Islet precursor cell (in vitro differentiated cells): ENCODE measurements at places on chromosomes 3 and 15.

- DNase-seq = no peak
These were observed 169.1 kb downstream of the VPS8 start for GRCh38 chr3:184981071-184981470.

DNA sequence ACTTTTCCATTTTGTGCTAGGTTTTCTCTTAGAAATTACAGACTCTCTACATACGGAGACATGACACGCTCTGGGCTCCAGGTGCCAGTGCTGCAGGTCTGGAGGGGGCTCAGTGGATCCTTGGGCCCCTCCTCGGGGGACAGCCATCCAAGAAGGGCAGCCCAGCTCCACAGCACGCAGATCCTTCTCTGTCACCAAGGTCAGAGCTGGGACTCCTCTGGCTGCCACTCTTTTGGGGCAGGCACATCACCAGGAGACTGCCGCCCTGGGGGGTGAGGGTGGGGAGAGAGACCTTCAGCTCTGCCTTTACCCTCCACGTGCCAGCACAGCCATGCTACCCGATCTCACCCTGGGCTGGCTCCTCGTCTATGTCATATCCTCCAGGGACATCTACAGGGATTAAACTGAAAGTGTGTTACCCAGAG is 65.6 kb downstream of the ATP10A start:
- no peak for DNase-seq

DNA sequence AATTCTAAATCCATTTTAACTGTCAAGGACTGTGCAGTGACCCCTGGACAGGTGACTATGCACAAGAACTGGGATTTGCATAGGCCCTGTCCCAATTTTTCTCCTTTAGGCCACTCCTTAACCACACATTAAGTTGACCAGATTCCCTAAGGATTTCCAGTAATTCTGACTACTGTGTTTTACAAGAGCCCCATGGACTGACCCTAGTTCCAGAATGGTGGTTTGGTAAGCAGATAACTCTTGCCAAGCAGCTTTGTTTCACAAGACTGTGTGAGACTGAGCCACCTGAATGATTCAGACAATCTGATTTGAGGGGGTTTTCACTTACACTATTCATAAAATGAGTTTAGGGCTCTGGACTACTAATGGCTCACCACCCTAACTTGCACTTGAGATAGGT is 535.8 kb downstream of the ZBBX start:
- no peak for DNase-seq

DNA sequence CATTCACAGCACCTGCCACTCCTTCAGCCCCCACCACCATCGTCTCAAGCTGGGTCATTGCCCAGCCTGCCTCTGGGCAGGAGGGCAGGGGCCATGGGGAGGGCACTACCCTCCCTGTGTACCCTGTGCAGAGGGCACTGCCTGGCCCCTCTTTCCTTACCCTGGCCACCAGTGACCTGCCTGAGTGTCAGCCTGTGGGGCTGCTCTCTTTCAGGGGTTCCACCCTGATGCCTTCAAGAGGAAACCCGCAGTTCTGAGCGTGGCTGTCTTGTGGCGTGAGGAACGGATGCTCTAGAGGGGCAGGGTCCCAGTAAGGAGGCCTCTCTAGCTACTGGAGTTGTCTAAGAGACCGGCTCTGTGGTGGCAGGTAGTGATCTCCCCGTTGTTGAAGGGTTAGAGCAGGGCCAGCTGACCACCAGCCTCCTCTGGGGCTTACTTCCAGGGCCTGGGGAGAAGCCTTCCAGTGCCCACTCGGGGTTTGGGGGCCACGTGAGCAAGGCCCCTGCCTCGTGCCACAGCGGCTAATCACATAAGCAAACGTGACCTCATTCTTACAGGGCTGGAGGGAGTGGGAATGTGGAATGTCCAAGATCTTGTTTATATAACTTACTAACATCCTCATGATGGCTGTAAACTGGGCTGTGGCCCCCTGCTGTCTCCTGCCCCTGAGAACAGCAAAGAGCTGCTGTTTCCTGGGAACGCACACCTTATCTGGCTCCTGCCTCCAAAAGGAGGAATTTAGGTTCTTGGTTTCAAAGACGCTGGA is 31.4 kb upstream of the SEC13 start:
- no peak for DNase-seq

GRCh38 chr3:142489572-142490323 is 41.9 kb upstream of the XRN1 start:
- DNase-seq = no peak

GRCh38 chr3:11248596-11248995 is 23.6 kb upstream of the ATG7 start:
- DNase-seq = peak; percentile 85

- peak; percentile 46 for DNase-seq
These were observed 3.1 kb downstream of the HHATL start for GRCh38 chr3:42699511-42699971.

- no peak for DNase-seq
These were observed 396 bp downstream of the INO80 start for GRCh38 chr15:41115652-41116115.

GRCh38 chr3:192246847-192247559 is 480.3 kb downstream of the FGF12 start:
- no peak for DNase-seq

DNA sequence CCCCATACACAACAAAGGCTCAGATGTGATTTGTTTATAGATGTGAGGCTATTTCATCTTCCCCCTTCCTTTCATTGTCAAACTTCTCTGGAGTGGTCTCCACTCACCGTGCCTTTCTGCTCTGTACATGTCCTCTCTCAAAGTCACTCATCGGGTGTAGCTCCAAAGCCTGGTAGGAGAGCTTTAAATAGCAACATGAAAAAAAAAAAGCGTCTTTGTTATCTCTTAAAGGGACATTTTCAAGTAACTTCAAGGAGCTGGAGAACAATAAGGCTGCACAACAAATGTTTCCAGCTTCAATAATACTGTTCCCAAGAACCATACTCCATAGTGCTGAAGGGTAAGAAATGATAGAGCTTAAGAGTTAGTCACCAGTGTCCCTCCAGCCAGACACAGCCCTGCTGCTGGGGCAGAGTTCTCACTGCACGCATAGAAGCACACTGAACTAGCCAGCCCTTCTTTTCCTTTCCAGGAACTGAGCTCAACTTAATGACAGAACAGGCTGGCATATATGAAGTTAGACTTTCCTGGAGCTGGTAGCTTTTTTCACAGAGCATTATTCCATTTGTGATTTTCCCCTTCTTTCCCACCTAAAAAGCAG is 8.1 kb downstream of the FBXO40 start:
- no peak for DNase-seq

DNA sequence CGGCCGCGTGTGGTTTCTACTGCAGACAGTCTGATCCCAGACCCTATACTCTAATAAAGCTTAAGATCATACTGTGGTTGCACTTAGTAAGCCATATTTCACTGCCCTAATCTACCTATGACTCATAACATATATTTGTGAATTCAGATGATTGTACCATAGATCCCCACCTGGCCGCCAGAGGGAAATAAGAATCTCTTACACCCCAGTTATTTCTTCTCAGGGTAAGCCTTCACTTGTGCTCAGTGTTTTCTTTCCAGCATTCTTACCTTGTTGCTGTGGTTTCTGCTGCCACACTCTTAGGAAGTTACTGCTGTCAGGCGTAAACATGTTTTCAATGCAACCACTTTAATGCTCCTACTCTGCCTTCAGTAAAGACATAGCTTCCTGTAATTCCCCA is 105.9 kb downstream of the B3GALNT1 start:
- no peak for DNase-seq

DNA sequence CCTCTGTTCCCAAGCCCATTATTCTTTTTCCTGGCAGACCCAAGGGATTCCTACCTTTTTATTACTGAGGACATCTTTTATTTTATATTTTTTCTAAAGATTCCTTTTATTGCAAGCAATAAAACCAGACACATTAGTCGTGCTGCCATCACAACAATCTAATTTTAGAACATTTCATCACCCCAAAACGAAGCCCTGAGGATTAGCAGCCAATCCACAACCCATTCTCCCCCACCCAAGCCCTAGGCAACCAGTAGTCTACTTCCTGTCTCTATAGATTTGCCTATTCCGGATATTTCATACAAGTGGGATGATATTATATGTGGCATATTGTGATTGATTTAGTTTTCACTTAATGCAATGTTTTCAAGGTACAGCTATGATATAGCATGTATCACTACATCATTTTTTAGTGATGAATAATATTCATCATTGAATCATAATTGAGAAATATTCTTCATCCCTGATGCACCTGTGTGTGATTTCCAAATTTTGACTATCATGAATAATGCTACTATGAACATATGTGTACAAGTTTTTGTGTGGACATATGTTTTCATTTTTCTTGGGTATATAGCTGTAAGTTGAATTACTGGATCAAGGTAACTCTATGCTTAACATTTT is 65.7 kb downstream of the IL1RAP start:
- DNase-seq = no peak

GRCh38 chr3:126313580-126314304 is 43.5 kb downstream of the KLF15 start:
- DNase-seq = peak; percentile 24

GRCh38 chr3:39383045-39383880 is at the start of gene SLC25A38:
Gene SLC25A38, plus strand, starts transcription at chr3:39383370. Its CDS starts 355 bp downstream, at chr3:39383725.
- peak; percentile 91 for DNase-seq

GRCh38 chr15:90200534-90201129 is 498 bp upstream of the SEMA4B start:
- no peak for DNase-seq

GRCh38 chr3:170563712-170564423 is 22.0 kb downstream of the SLC7A14 start:
- peak; percentile 61 for DNase-seq

GRCh38 chr3:13772885-13773745 is 106.8 kb downstream of the WNT7A start:
- peak; percentile 32 for DNase-seq

DNA sequence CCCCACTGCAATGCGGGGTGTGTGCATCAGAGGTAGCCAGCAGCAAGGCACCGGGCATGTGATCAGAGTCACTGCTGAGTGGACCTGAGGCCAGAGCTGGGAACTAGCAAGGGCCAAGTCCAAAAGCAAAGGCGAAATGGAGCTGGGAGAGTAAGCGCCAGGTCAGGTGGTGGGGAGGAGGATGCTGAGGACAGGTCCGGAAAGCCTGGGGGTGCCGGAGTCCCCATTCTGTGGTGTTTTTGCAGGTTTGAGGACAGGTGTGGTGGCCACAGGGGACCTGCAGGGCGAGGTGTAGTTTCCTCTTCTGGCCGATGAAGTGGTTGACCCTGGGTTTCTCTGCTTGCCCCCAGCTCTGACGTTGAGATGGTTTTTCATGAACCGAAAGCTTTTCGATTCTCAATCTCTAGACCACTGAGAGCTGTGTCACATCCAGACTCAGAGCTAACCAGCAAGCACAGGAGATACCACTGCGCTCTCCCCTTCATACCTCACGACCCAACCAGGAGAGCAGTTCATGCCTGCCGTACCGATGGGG is 35.0 kb upstream of the HES1 start:
- DNase-seq = no peak

DNA sequence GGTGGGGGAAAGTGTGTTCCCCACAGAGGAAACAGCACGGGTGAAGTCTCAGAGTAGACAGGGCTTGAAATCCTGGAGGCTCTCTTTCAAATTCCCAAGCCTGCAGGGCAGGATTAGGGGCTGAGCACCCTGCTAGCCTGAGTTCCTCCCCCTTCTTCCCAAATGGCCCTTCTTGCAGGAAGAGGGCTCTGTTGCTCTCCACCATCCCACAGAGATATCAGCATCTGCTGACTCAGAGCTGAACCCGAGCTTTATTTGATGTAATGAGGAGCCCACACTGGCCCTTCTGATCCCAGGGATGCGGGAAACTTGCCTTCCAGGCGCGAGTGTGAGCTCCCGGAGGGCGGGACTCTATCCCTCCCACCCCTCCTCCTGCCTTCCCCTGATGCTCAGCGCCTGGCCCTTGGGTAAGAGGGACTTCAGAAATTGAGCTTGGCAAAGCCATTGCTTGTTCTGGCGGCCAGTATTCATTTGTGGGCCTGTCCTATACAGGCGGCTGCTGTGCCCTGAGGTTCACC is 1.4 kb upstream of the STRA6 start:
- peak; percentile 74 for DNase-seq

GRCh38 chr3:52007291-52007690 is 11.6 kb upstream of the RPL29 start:
- DNase-seq = no peak

DNA sequence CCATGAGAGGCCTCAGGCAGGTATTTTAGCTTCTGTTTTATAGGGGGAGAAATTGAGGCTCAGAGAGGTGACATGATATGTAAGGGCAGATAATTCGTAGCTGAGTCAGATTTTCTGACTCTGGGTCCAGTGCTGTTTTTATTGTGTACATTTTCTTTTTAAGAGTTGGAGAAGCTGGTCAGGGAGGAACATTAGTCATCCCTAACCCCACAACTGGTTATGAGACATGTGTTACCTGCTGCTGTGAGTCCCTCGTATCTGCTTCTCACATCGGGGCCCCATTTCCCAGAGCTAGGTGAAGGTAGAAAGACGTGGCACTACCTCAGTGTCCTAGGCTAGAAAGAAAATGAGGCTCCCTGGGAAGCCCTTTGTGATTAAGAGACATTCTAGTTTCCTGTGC is 28.6 kb downstream of the GALNT15 start:
- no peak for DNase-seq

- DNase-seq = no peak
These were observed 8.8 kb downstream of the RPL39L start for GRCh38 chr3:187130346-187131066.

DNA sequence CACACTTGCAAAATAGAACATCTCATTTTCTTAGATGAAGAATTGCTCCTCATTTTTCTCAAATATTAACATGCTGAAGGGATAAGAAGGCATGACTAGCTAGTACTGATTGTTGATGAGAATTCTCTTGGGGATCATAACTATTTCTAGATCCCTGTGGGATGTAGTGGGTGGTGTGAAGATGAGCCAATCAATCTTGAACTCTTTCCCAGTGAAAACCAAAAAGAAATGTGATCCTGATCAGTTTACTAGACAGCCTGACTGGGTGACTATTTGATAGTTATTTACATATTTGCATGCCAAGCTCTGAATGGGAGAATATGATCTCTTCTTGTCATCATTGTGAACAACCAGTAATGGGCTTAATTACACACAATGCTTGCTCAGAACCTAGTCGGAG is 63.7 kb downstream of the ZIC1 start:
- DNase-seq = no peak

DNA sequence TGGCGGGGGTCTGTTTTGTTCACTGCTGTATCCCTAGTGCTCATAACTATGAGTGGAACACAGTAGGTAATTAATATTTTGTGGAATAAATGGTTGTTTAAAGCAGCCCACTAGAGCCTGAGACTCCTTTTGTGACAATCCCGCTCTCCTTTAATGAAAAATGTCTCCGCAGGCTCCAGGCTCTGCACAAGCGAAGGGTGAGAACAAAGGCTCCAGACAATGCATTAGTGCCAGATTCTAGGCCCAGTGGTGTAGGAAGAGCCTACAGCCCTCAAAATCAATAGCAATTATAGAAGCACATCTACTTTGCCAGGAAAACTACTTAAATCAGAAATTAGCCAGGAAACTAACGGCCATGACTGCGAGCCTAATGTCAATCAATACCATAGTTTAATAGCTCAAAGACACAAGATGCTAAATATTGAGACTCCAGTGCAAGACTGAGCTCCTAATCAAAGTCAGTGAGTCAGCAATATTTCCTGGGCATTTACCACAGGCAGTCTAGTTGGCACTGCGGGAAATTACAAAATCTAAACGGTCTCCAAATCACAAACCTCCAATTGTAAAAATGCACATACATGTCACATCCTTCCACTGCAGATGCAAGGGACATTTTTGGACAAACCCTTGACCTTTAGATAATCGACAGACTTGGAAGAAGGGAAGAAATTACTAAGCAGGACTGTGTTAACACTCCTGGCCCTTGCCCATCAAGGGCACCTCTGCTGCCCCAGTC is 2.3 kb downstream of the ANXA2 start:
- DNase-seq = no peak

GRCh38 chr15:82014989-82015388 is 30.8 kb downstream of the MEX3B start:
- no peak for DNase-seq

- no peak for DNase-seq
These were observed 404.1 kb downstream of the ZIC1 start for GRCh38 chr3:147813256-147813655.
